Right forelimb (tissue), 1 donor: ENCODE measurements at places on chromosomes 11 and 22.

- DNase-seq: no peak
Measured at GRCh38 chr11:44421090-44421675, 111.2 kb upstream of the ALX4 start.

DNA sequence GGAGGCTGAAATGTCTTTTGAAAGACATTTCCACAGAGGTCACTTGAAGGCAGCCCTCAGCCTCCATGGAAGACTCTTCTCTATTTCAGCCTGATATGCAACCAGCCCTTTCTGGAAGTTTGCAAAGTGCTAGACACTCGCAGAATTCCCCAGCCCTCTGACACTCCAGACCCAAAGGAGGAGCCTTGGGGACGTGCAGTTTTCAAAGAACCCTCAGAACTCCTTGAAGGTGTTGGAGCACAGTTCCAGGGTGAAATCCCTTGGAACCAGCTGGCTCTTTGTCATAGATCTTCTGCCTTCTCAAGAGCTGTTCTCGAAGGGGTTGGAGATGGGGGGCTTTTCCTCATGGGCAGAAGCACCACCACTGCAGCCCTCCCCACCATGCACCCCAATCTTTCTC lies 19.6 kb downstream of the SPATA19 start:
- DNase-seq: no peak

DNA sequence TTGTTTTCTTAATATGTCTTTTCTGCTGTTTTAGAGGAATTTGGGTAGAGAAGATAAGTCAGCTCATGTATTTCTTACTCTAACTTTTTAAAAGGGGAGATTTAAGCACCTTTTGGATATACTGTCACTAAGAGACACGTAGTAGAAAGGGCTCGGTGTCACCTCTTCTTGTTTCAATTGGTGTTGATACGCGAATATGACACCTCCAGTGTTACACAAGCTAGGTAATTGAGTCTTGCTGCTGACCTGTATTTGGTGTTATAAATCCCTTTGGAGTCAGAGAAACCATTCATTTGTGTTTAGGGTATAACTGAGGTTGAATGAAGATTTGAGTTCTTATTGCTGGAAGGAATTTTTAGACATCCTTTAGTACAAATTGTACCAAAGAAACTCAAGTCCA lies 25.6 kb downstream of the FAR1 start:
- no peak for DNase-seq

DNA sequence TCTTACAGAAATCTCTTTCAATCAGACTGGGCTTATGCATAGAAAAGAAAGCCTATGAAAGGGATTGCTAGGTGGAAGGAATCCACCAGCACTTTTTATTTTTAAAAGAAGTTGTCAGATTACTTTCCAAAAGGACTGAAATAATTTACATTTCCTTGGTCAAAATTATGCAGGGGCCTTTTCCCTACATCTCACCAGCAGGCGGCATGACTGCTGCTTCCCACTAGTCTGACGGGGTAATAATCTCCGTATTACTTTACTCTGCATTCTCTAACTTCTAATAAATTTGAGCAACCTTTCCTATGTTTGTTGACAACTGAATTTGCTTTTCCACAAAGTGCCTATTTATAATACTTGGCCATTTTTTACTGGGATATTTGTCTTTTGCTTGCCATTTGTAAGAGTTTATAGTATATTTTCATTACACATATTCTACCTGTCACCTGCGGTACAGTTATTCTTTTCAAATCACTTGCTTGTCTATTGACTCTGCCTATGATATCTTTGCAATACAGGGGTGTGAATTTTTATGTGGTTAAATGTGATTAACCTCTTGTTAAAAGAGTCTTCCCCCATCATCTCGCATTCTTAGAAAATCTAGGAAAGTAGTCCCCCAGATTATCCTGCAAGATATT lies 51.9 kb upstream of the USP47 start:
- DNase-seq: no peak

DNA sequence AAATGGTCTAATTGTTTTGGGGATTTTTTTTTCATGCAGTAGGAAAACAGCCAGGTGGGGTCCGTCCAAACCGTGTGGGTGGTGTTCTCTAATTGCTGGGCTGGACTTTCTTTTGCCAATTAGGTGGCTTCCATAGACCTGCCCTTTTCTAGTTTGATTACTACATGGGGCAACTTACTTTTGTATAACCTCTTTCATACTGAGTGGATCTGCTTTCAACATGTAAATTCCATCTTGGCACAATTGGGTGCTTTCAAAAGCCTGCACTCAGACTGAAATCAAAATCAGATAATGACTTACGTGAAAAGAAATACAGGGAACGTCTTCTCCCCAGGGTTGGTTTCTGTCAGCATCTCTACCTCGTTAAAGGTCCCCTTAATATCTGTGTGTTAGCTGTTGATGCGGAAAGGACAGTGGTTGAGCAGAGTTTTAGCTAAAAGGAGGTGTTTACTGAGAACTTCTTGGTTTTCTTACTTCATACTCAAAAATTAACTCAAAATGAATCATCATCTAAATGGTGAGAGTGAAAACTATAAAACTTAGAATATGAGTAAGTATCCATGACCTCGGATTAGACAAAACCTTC lies 72.1 kb downstream of the BARX2 start:
- DNase-seq: no peak

DNA sequence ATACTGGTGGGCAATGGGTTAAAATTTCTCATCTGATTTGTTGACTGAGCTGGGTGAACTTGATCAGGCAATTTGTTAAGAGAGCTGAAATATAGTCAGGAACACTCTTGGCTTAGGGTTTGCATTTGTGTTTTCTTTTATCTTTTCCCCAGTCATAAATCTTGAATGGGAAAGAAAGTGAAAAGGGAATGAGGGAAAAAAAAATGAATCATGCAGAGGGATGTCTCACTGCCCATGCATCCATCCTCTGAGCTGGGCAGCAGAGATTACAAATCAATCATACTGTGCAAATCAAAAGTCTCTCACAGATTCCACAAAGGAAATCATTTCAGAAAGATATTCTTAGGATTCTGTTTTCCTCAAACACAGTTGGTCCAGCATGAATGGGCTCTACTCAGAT lies 174.2 kb upstream of the MPPED2 start:
- DNase-seq: no peak

- no peak for DNase-seq
Measured at GRCh38 chr11:29682856-29683255, 334.0 kb downstream of the KCNA4 start.

DNA sequence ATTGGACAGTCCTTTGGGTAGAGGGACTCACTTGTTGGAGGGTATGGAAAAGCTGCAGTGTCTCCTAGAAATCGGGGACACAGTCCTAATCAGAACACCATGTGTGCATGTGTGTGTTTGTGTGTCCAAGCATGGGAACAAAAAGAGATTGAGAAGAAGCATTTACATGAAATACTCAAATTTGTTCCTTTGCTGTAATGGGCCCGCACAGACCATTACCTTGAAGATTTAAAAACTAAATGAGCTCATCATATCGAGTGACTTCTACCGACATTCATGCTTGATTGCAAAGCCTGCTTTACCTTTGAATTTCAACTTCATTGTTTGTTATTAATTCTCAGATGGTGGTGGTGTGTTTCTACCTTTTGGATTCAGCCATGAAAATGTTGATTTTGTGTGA lies 106.9 kb downstream of the ZBTB16 start:
- no peak for DNase-seq

DNA sequence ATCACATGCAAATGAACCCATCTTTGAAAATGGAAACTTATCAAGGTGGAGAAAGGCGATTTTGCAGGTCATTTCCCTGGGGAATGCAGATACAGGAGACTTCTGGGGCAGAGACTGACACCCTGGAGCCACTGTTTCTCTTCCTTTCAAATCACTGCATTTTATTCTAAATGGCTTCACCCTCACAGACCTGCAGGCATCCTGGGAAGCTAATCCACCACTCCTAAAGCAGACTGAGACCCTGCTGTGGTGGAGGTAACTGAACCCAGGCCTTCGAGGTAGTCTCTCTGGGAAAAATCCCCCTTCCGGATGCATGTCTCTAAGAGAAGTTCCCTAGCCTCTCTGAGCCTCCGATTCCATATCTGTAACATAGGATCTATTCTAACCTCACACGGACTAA lies 20.9 kb upstream of the CSNK2A3 start:
- no peak for DNase-seq

- no peak for DNase-seq
Measured at GRCh38 chr11:19963697-19964387, 196.4 kb downstream of the DBX1 start.

DNA sequence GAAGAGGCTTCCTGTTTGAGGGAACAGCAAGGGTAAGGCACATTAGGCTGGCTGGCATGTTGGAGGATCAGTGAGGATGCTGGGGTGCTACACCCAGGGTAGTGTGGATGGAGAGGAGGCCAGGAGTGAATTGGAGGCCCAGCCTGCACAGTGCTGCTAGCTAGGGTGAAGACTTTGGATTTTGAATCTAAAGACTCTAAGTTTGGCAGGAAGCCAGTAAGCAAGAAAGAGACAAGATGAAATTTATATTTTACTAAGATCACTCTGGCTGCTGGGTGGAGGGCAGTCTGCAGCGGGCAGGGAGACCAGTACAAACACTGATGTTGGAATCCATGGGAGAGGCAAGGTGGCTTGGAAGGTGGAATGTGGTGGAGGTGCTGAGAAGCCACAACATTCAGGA lies 43.6 kb downstream of the TSPAN18 start:
- DNase-seq: peak; percentile 37

GRCh38 chr22:44412136-44412731 lies 85.8 kb downstream of the RTL6 start:
- peak; percentile 37 for DNase-seq

- no peak for DNase-seq
Measured at GRCh38 chr22:35987487-35987886, 41.1 kb downstream of the RBFOX2 start.

DNA sequence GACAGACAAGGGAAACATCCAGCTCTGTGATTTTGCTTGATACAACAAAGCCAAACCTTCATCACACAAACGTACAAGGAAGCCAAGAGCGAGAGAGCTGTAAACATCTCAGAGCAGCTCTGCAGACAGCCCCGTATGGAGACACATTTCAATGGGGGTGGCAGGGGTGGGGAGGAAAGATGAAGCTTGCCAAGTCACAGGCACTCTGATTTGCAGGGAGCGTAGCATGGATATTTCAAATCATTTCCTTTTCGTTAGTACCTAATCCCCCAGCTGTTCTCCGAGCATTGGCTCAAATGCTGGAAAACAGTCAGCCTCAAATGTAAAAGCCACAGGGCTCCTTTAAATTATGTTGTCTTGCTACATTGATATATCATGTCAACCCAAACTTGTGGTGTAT lies 458.9 kb upstream of the CADM1 start:
- no peak for DNase-seq

GRCh38 chr11:337711-338110 lies 17.1 kb upstream of the IFITM3 start:
- no peak for DNase-seq

GRCh38 chr22:22730655-22731373 lies 86.4 kb downstream of the GGTLC2 start:
- no peak for DNase-seq

- DNase-seq: no peak
Measured at GRCh38 chr22:39318507-39319283, 728 bp downstream of the RPL3 start.

DNA sequence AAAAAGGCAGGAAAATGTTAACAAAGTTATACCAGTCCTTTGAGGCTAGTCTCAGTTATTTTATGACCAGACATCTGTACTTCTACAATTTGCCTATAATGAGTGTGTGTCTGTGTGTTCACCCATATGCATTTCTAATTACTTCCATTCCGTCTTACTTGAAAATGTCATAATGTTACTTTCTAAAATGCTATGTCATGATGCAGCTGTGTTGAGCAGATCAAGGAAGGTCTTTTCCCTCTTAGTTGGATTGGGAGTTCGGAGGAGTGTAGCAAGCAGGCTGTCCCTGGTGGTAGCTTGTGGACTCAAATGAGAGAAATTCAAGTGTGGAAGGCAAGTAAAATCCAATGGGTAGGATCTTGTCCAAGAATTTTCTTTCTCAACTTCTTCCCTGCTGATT lies 3.0 kb downstream of the SNX19 start:
- no peak for DNase-seq

GRCh38 chr22:41920271-41920976 lies 5.5 kb upstream of the SHISA8 start:
- no peak for DNase-seq

DNA sequence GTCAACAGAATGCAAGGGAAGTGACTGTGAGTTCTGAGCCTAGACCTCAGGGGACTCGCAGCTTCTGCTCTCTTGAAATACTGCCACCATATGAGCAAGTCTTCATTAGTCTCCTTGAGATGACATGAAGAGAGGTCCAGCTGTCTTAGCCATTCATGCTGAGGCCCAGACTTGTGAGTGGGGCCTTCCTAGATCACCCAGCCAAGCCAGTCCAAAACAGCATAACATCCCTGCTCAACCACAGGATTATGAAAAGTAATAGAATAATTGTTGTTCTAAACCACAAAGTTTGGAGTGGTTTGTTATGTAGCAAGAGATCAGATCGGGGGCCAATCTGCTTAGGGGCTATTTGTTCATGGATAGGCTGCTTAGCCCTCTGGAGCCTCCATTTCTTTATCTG lies 54.9 kb upstream of the HTATIP2 start:
- DNase-seq: no peak
